ENCODE measurements at places on chromosomes 11 and 22. TPM values are rescaled to one million over a fixed set of nuclear protein-coding genes. Genes with fewer than 3 reads are reported as not detected.

Gene KREMEN1
- polyA plus RNA-seq: 8.1 TPM

DNA sequence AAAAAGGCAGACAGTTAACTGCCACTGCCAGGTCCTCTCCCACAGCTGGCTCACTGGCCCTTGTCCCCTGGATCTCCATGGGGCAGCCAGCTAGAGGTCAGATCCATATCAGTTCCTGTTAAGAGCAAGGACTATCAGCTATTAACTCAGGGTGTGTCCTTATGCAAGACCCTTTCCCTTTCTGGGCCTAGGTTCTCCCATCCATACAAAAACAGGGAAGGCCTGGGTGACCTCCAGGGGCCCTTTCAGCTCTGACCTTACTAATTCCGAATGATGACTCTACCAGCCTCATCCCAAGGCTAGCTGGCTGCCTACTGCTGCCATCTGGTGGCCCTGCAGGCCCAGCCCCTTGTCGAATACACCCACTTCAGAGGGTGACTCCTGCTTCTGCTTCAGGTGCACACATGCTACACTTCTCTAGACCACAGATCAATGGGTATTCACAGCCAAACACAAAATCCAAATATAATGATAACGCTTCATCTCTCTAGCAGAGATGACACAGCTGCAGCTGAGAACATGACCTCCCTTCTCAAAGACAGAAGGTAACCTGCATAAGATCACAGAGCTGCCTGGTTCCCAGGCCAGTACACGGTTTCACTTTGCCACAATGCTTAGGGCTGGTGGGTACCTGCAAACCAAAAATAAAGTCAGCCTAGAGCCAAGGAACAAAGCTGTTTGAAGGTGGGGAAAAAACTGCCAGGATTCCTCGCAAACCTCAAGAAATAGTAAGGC is 34.1 kb downstream of the SERGEF start:
- DNase-seq: peak; percentile 76

GRCh38 chr11:62269654-62270278 is at the start of gene SCGB2A2:
TSS of gene SCGB2A2 (plus strand) at chr11:62270158. CDS start at chr11:62270217, 59 bp downstream.
- DNase-seq: no peak

Gene CRYBB3
- polyA plus RNA-seq: not detected

- peak; percentile 21 for DNase-seq
These were observed 77.8 kb downstream of the BUD13 start for GRCh38 chr11:116694815-116695590.

Gene SYT9
- polyA plus RNA-seq: 0.19 TPM

DNA sequence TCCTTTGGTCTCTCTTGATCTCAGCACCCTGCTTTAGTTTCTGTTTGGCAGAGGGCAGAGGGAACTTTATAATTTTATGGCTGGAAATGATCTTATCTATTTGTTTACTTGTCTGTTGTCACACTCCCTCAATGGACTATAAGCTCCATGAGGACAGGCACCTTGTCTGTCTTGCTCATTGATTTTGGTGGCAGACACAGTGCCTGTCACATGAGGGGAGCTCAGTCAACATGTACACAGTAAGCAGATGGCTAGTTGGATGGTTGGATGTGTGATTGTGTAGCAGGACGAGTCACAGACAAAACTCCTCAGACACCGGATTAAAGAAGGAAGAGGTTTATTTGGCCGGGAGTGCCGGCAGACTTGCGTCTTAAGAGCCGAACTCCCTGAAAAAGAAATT is 80.4 kb downstream of the MYO18B start:
- no peak for DNase-seq

DNA sequence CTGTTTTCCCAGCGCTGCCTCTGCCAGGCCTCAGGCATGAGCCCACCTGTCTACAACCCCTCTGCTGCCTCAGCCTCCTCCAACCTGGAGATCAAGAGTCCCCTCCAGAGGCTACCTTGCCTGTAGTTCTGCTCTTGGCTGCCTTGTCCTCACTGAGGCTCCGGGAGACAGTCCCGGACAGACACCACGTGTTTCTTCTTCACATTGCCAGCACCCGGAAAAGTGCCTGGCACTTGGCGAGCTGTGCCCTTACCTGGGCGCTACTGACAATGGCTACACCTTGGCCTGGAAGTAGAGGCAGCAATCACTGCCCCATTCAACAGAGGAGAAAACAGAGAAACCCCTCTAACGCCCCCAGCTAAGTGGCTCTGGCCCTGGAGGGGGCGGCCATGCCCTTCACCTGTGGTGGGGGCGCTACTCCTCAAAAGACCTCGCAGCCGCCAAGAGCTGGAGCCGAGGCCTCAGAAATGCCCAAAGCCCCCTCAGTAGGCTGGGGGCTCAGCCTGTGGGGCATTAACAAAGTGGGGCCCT is 3.0 kb upstream of the NAP1L4 start:
- no peak for DNase-seq

DNA sequence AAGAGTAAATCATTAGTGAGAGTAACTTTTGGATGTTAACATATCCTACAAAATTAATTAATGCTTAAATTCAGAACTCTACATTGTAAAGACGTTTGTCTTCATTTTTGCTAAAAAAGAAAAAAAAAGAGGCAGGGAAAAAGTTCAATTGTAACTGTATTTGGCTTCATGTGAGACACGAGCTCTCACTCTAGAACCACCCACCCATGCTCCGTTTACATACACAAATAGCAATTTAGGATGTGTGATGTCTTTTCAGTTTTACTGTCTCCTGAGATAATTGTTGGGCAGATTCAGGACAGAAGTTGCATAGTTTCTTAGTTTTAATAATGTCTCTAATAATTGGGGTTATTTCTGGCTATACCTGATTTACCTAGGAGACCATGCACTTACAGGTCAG is 248.6 kb downstream of the AASDHPPT start:
- DNase-seq: no peak

GRCh38 chr22:33299245-33299956 is 241.2 kb upstream of the SYN3 start:
- no peak for DNase-seq

DNA sequence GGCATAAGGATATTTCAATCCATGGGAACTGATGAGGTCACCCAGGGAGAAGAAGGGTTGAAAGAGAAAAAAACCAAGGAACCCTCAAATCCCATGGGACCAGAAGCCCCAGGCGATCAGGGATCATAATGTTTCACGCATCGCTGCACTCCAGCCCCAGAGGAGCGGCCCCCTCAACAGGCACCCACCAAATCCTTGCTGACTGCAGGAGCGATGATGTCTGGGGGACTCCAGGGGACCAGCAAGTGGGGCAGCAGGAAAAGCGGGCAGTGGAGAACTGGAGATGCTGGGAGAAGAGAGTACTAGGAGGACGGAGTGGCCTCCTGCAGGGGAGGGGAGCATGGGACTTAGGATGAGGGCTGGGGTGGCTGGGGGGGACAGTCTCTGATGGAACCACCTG is 47.7 kb upstream of the LINC01488 start:
- no peak for DNase-seq

Gene APOA4
- 0.46 TPM for polyA plus RNA-seq

GRCh38 chr11:128246364-128246801 is 341.0 kb downstream of the ETS1 start:
- no peak for DNase-seq

- no peak for DNase-seq
These were observed 63.7 kb upstream of the PARVG start for GRCh38 chr22:44116755-44117684.

DNA sequence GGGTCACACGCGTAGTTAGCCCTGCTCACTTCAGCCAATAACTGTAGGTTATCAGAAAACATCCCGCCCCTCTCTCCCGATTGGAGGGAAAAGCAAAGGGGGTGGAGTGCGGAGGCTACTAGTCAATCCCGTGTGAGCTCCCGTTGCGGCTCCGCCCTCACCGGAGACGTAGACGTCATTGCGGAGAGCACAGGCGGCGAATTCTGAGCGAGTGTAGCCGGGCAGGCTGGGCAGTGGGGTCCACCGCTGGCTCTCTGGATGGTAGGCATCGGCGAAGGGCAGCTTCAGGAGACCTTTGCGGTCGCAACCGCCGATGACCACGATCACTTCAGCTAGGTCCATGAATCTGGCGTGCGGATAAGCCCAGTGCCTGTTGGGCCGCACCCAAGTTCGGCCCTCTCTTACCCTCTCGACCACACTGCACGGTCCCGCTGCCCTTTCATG is 4.7 kb downstream of the KLHL35 start:
- DNase-seq: peak; percentile 91

DNA sequence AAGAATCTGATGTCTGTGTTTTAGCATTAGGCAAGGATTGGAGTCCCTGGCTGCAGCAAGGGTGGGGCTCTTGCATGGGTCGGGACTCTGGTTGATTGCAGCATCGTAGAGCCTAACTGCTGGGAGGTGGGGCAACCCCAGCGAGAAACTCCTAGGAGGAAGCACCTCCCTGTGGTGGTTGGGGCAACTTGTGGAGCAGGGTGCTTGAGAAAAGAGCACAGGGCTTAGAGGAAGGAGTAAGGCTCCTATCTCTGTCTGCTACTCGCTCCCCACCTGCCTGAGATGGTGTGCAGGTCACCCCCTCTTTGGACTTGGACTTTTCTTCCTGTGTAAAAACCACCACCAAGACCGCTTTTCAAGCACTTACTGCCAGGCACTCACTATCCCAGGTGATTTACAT is 15.6 kb downstream of the SREBF2 start:
- DNase-seq: peak; percentile 70

DNA sequence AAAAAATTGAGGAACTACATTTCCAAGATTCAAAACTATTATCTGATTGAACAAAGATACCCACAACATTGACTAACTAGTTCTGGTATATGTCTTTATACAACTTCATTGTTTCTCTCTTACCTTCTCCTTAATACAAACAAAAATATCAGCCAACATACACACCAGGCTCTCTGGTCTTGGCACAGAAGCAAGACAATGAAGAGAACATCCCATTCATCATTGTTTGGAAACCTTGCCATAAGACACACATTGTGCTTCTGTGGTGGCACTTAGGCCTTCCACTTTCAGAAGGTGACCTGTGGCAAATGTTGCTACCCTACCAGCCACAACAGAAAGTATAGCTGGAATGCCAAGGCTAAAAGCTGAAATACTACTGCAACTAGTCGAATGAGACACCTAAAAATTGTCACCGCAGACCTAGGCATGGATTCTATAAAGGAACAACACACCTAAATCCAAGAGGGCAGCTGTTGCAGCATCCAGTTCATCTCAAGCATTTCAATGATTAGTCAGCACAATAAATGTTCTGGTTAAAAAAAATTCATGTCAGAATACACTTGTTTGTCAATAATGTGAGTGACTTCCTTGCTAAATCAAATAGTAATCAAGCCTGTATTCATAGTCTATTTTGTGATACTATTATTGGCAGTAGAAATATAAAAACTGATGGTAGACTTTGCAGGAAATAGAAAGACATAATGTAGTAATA is 26.3 kb downstream of the MAP6 start:
- no peak for DNase-seq
